NCI-H2171 (cell line): ENCODE measurements at places on chromosomes 7 and 10.

GRCh38 chr7:76049295-76049694 lies 1.4 kb downstream of the MDH2 start:
- DNase-seq, result no peak

DNA sequence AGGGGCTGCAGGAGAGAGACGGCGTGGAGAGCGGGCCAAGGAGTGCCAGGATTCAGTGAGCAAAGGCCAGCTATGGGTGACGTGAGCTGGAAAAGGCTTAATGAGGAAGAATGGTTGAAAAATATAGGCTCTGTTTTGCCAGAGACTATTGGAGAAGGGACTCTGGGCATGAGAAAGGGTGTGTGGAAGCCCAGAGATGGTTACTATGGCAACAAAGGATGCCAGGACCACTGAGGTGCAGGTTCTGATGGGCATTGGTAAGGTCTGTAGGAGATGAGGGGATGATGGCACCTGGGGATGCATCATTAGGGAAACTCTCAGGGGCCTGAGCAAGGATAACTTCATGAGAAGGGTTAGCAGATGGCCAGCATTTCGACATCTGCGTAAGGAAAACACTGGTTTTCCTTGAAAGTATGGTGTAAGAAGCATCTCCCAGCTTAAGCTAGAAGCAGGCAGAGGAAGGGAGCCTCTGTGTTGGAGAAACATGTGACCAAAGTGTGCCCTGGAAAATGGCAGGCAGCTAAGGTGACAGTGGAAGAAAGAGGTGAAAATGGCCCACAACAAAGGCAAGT lies 21.6 kb upstream of the FAM180A start:
- DNase-seq, result no peak

GRCh38 chr7:130090745-130091532 lies 20.6 kb downstream of the KLHDC10 start:
- DNase-seq, result no peak

- no peak for DNase-seq
These were observed 20.9 kb upstream of the GOLGA7B start for GRCh38 chr10:97828721-97829120.

- DNase-seq, result no peak
These were observed 48.8 kb upstream of the CHST15 start for GRCh38 chr10:124142006-124142739.

DNA sequence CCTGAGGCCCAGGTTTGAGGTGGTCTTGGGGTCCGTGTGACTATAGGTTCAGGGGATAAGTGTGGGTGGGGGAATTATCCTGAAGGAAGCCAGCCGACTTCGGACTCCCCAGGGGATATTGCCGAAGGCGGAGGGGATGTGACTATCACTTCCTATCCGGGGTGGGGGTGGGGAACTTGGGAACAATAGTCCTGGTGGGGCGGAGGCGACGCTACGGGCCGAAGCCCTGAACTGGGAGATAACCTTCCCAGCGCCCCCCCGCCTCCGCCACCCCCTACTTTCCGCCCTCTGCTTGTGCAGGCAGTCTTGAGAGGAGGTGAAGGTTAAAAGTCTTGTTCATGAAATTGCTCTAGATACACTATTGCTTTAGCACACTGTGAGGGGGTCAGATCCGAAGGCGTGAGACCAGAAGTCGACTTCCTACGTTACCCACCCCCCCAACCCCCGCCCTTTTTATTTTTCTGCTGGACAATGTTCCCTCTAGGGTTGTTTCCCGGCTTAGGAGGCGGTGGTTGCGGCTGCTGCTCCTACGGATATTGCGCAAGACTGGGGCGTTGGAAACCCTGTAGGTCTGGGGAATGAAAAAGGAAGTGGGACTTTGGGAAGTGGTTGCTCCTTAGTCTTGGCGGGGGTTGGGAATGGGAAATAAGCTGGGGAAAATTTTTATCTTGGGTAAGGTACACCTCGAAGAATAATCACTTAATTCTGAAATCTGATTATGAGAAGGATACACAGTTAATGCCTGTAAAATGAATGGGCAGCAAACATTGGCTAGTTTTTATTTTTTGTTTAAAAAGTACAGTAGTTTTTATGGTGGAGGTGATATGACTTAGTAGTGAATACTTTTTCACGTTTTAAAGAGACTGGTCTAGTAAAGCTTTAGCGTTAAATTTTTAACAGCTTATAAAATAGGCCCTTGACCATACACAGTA lies 1.5 kb downstream of the PTPN12 start:
- peak; percentile 70 for DNase-seq

DNA sequence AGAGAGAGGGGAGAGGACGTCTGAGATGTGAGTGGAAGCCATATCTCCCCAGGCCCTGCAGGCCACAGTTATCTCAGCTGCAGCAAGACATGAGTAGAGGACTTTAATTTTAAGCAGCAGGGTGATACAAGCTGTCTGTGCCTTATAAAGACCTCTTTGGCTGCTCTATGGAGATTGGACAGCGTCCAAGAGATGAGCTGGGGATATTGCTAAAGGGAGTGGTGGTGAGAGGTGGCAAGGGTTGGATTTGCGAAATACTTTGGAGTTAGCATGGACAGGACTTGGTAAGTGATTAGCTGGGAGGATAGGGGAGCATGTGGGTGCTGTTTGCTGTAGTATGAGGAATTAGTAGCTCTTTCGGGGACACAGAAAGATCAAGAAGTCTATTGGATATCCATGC lies 191.8 kb downstream of the CACNB2 start:
- DNase-seq, result no peak

DNA sequence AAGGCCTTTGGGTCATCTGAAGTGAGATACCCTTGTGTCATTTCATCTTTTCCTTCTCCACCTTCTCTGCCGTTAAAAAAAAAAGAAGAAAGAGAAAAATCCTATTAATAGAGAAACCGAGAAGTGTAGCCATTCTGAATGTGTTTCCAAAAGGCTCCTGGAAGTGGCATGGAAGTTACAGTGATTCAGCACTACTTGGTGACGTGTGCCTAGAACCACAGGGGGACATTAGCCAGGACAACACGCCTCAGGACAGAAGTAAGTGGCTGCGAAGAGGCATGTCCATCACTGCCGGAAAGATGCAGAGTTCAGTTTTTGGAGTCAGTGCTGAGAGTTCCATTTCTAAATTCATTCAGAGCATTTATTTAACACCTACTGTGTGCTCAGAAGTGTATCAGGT lies 6.3 kb downstream of the HTRA1 start:
- DNase-seq, result no peak

- no peak for DNase-seq
These were observed 9.5 kb downstream of the AKR1E2 start for GRCh38 chr10:4835494-4835918.

DNA sequence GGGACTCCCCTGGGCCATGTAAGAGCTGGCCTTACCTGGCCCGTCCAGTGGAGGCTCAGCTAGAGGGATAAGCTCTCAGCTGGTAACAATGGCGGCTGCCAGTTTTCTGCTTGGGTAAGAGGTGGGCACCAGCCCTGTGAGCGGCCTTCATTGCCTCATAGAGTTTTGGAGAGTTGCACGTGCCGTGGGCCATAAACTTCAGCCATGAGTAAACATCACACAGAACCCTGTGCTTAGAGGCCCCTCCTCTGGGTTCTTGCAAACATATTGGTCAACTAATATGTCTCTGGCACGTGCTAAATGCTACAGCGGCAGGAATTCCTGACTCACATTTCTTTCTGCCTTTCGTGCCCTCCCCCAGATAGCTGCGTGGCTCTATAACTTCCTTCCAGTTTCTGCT lies 103.9 kb upstream of the LEP start:
- no peak for DNase-seq

DNA sequence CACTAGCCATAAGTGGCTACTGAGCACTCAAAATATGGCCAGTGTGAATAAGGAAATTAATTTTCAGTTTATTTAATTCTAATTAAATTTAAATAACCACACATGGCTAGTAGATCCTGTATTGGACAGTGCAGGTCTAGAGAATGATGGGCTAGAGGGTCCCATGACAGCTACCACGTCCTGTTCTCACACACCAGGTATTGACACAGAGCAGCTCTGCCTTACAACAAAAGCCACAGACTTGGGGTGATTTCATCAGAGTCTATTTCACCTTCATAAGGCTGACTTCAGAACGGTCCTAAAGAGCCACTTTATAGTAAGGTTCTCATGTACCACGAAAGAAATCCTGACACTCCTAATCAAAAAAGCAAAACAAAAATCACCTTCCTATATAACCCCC lies 111.3 kb downstream of the UBE2H start:
- DNase-seq, result no peak
